ENCODE measurements at places on chromosomes 12 and 14.

DNA sequence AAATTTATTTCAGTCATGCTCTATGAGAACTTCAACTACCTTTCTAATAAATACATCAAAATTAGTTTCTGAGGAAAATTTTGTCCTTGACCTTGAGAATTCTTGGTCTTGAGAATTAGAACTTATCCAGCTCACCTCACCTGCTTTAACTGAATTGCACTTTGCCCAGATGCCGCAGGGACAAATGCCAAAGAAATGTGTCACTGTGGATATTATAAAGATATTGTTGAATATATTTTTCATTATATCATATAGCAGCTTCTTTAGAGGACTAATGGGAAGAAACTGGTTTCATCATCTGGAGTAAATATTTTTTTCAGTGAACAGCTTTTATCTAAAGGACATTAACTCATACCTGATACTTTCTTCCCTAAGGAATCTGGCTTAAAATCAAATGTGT is 54.1 kb downstream of the LRP6 start:
- no peaks in the 10 kb centered on the region for H3K27me3 ChIP-seq
- no peak for DNase-seq
- no peaks in the 10 kb centered on the region for H3K36me3 ChIP-seq
- H3K27ac ChIP-seq: no peak overlapping the region

DNA sequence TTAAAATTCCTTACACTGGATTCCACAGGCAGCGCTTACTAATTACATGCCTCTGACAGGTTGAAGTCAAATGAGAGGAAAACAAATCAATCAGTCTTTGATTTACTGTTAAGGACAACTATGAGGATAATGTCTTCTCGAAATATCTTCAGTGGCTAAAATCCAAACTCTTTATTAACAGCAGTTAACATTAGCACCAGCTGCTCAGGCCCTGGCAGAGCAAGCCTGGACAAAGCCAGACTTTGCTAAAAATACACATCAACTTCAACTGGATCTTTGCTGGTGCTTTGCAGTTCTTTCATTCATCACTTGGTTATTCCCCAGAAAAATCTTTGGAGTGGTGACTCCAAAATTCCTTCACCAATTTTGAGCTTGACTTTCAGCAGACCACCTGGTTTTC is 98.7 kb downstream of the HECTD4 start:
- peaks cover 18% of the 10 kb centered on the region for H3K36me3 ChIP-seq
- H3K27ac ChIP-seq: no peak overlapping the region
- no peaks in the 10 kb centered on the region for H3K27me3 ChIP-seq
- H3K4me3 ChIP-seq: no peak overlapping the region
- H3K4me1 ChIP-seq: peaks cover 31% of the 10 kb centered on the region

DNA sequence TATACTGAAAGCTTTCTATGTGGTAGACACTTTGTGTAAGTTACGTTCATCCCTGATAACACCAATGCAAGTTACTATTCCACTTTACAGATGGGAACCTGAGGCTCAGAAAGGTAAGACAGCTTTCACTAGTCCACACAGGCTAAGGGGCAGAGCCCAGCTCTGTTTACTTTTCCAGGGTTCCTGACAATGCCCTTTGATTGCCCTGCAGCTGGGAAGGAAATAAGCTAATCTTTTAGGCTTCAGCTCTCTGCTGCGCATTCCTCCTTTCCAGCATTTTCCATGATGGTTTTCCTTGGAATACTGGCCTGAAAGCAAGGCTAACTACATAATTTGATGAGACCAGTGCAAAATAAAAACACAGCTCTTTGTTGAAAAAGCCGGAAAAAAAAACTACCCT is 185.7 kb upstream of the BTG1 start:
- H3K4me1 ChIP-seq: no peaks in the 10 kb centered on the region
- H3K36me3 ChIP-seq: no peaks in the 10 kb centered on the region
- H3K27me3 ChIP-seq: no peaks in the 10 kb centered on the region
- no peak overlapping the region for H3K4me3 ChIP-seq
- no peak for DNase-seq

DNA sequence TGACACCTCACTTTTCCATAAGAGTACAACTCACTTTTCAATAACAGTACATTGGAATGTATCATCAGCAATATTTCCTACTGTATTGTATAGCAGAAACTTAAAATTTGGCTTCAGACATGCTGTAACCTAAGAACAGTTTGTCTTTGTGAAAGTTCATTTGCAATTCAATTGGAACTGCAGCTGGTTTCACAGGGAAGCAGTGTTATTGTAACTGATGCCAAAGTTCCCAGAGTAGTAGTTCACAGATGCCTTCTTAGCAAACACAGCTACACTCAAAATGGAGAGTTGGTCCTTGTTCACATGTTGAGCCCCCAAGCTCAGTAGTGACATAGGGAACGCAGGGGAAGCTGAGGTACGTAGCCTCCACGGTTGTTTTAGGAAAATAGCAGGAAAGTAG is 23.3 kb downstream of the PPP1R36 start:
- no peak overlapping the region for H3K4me3 ChIP-seq
- no peaks in the 10 kb centered on the region for H3K36me3 ChIP-seq
- peak overlapping the region; percentile 25 for H3K27ac ChIP-seq
- no peaks in the 10 kb centered on the region for H3K27me3 ChIP-seq
- no peak for DNase-seq

DNA sequence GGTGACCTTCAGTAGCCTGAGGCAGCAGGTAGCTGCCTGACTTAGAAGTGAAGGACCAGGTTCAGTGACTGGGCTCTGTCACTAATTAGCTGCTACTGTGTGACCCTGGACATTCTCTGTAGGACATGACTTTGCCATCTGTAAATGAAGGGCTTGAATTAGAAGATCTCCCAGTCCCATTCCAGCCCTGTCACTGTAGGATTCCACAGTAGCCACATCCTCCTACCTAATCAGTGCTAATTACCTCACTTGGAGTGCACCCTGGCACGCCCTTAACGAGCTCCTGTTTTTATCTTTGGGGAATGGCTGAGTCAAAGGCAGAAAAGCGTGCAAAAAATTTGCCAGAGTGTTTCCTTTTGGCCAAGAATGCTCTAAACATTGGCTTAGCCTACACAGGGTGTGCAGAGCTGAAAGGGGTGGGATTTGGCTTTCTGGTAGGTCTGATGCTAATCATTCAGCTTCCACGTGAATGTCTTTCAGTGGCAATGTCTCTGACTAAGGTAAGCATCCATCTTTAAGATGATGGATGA is 6.8 kb downstream of the NTF3 start:
- no peak overlapping the region for H3K27ac ChIP-seq
- H3K4me1 ChIP-seq: peaks cover under 1% of the 10 kb centered on the region
- no peak for DNase-seq
- peaks cover 76% of the 10 kb centered on the region for H3K27me3 ChIP-seq
- no peaks in the 10 kb centered on the region for H3K36me3 ChIP-seq

Measured in esophagus squamous epithelium (tissue), 5 donors.